Cardiac muscle cell (in vitro differentiated cells and primary cell): ENCODE measurements at places on chromosomes 5 and 9. TPM values are rescaled to one million over a fixed set of nuclear protein-coding genes. Genes with fewer than 3 reads are reported as not detected.

The SPAG8 gene
- total RNA-seq = 2.9 and 3.7 TPM in 2 replicates

The RPL7A gene
- total RNA-seq = 2,223 and 2,233 TPM in 2 replicates

The TAS2R1 gene
- total RNA-seq = not detected in 2 replicates

The INSL4 gene
- total RNA-seq = not detected in 2 replicates

The BAG1 gene
- 248 and 301 TPM in 2 replicates for total RNA-seq

The SFXN1 gene
- total RNA-seq = 98.2 and 103 TPM in 2 replicates

The PCDHGA6 gene
- total RNA-seq = 0.66 and 0.88 TPM in 2 replicates

The PCDHB3 gene
- total RNA-seq = 5.6 and 8.9 TPM in 2 replicates

The MARCHF3 gene
- 5.2 and 11.4 TPM in 2 replicates for total RNA-seq

The MARCHF11 gene
- 3.0 and 5.1 TPM in 2 replicates for total RNA-seq

- DNase-seq = peak; percentile 78
- H3K27me3 ChIP-seq = no peaks in the 10 kb centered on the region
- H3K4me1 ChIP-seq = peaks cover 3% of the 10 kb centered on the region
- peak within 1 kb of the TSS; percentile 11 for H3K27ac ChIP-seq
Measured at GRCh38 chr9:131096269-131097125, at the start of gene AIF1L. AIF1L (plus strand) TSS chr9:131096531; CDS start chr9:131096630, 99 bp downstream.

GRCh38 chr5:137026296-137026695 is 472.8 kb downstream of the SPOCK1 start:
- no peaks in the 10 kb centered on the region for H3K27me3 ChIP-seq
- no peak overlapping the region for H3K4me3 ChIP-seq

GRCh38 chr5:66974256-66974655 is 222.3 kb downstream of the CD180 start:
- DNase-seq = no peak
- H3K4me1 ChIP-seq = peaks cover 25% of the 10 kb centered on the region
- H3K27ac ChIP-seq = no peak overlapping the region
- no peaks in the 10 kb centered on the region for H3K36me3 ChIP-seq
- no peak overlapping the region for H3K4me3 ChIP-seq
- no peaks in the 10 kb centered on the region for H3K27me3 ChIP-seq

DNA sequence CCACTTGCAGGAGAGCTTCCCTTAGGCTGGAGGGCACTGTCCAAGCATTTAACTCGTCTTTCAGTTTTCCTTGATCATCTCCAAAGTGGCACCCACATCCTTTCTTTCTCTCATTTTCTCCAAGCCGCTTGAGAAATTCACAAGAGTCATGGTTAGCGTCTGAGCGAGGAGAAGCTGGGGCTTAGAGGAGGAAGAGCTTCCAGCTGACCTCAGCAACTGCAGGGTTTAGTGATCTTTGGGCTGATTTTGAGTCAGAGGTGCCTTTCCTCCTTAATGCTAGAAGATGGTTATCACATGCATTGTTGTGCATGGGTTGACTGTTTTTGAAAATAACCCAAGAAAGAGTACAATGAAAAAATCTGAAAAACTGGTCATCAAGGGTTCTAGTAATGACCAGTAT is 134.7 kb downstream of the GADD45G start:
- no peak overlapping the region for H3K27ac ChIP-seq
- no peak for DNase-seq
- H3K4me3 ChIP-seq = no peak overlapping the region
- no peaks in the 10 kb centered on the region for H3K36me3 ChIP-seq

DNA sequence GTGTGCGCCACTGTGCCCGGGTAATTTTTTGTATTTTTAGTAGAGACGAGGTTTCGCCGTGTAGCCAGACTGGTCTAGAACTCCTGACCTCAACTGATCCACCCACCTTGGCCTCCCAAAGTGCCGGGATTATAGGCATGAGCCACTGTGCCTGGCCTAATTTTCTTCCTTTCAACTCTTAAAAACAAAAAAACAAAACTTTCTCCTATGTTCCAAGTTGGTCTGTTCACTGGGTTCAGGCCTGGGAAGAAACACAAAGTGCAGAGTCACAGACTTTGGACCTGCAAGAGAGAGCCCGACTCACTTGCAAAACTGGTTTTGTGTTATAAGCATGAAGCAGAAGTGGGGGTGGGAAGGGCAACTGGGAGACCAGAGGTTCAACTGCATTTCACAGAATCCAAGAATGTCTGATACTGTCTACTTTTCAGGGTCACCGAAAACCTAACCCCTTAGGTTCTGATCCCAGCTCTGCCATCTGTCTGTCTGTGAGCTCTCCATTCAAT is 5.2 kb upstream of the HDHD3 start:
- H3K4me1 ChIP-seq = peaks cover 11% of the 10 kb centered on the region
- H3K27ac ChIP-seq = no peak overlapping the region
- DNase-seq = no peak

DNA sequence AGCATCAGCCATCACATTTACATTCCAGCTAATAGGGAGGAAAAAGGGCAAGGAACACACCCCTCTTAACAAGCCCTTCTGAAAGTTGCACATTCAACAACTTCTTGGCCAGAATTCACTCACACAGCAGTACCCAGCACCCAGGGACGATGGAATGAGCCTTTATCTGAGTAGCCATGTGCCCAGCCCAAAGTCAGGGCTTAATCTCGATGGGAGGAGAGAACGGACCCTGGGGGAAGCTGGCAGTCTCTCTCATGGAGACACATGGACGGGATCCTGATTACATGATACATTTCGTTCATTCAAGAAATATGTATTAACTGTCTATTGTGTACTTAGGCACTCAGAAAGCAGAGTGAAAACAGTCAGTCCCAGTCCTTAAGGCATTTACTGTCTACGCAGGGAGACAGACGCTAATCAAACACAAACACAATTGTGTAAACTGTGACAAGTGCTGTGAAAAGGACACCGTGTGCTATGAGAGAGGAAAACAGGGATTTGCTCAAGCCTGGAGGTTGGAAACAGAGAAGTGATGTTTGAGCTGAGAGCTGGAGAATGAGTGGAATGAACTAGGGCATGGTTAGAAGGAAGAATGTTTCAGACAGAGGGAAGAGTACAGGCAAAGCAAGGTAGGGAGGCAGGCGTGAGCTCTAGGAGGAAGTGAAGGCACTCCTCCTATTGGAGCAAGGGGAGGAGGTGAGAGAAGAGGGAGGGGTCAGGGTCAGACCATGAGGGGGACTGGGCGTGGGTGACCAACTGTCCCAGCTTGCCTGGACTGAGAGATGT is 7.4 kb downstream of the OTULINL start:
- no peaks in the 10 kb centered on the region for H3K4me1 ChIP-seq
- H3K36me3 ChIP-seq = no peaks in the 10 kb centered on the region
- no peak for DNase-seq
- H3K4me3 ChIP-seq = no peak overlapping the region

DNA sequence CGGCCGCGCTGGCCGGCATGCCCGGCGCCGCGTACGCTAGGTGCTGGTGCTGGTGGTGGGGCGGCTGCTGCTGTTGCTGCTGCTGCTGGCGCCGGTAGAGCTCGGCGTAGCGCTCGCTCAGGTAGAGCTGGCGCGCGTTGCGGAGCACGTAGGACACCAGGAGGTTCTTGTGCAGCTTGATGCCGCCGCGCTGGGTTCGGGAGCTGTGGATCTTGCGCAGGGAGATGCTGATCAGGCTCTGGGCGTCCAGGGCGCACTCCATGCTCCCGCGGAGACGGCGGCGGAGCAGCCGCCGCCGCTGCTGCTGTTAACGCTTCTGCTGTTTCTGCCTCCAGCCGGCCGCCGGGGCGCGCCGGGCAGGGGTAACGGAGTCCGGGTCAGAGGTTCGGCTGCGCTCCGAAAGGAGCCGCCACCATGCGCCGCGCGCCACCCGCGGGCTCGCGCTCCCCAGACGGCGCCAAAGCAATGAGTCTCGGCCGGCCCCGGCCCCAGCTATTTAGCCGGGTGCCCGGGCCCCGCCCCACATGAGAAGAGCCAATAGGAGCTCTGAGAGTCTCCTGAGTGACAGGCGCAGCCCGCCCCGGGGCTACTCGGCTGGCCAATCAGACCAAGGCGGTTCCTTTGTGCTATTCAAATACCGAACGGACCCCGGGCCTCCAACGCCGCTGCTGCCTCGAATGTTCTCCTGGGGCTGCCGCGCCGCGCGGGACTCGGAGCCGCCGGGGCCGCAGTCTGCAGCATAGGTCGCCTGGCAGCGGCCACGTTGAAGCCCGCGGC is at the start of gene IER5L:
TSS of gene IER5L (minus strand) at position 471 of the 777 bp plus-strand sequence. CDS start at position 262, 209 bp downstream.
- peaks cover 7% of the 10 kb centered on the region for H3K27me3 ChIP-seq
- no peaks in the 10 kb centered on the region for H3K36me3 ChIP-seq
- peak within 1 kb of the TSS; percentile 78 for H3K27ac ChIP-seq
- H3K4me3 ChIP-seq = peak within 1 kb of the TSS; percentile 99
- peak; percentile 98 for DNase-seq

DNA sequence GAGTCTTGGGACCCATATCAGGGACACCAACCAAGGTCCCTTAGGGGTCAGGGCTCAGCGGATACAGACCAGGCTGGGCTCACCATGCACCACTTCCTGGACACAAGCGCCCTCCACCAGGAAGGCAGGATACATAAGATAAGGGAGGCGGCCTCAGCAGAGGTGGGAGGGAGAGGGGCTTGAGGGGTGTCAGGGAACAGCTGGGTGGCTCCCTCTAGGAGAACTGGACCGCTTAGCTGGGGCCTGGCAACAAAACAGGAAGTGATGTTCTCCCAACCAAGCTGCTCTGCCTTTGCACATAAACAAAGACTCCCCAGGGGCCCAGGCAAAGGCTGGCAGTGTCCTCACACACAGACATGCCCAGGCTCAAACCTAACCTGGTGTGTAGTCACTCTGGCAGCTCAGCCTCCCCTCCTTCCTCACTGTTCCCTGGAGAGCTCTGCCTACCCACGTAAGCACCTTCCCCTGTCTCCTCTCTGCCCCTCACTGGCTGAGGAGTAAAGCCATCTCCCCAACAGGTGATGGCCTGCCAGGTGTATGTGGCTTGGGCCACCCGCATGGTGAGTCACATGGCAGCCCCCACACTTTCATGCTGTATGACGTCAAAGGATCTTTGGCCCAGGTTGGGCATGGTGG is 5.8 kb upstream of the BICD2 start:
- no peak for DNase-seq
- no peaks in the 10 kb centered on the region for H3K27me3 ChIP-seq
- H3K27ac ChIP-seq = no peak overlapping the region

GRCh38 chr5:16454686-16455085 is 10.9 kb downstream of the ZNF622 start:
- H3K4me1 ChIP-seq = no peaks in the 10 kb centered on the region
- peaks cover 49% of the 10 kb centered on the region for H3K36me3 ChIP-seq
- no peaks in the 10 kb centered on the region for H3K27me3 ChIP-seq

GRCh38 chr9:109923471-109923760 is 143.4 kb downstream of the PALM2AKAP2 start:
- peaks cover 37% of the 10 kb centered on the region for H3K36me3 ChIP-seq
- H3K4me1 ChIP-seq = no peaks in the 10 kb centered on the region
- no peak overlapping the region for H3K4me3 ChIP-seq
- no peak for DNase-seq

DNA sequence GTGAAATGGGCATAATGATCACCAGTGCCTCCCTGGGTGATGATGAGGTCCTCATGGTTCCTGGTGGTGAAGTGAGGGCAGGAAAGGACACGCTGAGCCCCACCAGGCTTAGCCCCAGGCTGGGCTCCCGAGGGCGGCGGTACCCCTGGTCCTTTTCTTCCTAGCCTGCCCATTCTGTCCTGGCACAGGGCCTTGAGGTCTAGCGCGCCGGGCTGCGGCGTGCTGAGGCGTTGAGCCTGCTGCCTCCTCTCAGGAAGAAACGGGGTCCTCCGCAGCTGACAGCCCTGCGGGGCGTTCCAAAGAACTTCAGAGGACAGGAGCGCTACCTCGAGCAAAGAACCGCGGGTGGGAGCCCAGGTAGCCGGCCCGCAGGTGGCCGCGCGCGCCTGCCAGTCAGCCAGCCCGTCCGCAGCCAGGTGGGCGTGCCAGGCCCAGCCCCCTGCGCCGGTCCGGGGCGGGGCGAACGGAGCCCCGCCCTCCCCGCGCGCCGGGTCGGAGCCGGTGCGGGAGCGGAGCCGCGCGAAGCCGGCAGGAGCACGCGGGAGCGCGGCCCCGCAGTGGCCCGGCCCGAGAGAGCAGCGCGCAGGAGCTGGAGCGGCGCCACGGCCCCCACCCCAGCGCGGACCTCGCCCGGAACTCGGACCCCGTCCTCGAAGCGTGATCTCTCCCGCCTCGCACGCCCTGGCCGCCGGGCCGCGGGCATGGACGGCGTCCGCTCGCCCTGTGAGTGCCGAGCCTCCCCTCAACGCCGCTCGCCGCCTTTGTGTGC is at the start of gene WNK2:
TSS of gene WNK2 (plus strand) at position 477 of the 769 bp plus-strand sequence. CDS start 791 bp downstream, outside the sequence.
- H3K4me1 ChIP-seq = peaks cover 28% of the 10 kb centered on the region
- DNase-seq = peak; percentile 16
- no peaks in the 10 kb centered on the region for H3K36me3 ChIP-seq
- H3K4me3 ChIP-seq = peak within 1 kb of the TSS; percentile 51

GRCh38 chr5:88556406-88556805 is 287.8 kb upstream of the TMEM161B start:
- no peaks in the 10 kb centered on the region for H3K36me3 ChIP-seq
- no peak overlapping the region for H3K27ac ChIP-seq
- no peaks in the 10 kb centered on the region for H3K4me1 ChIP-seq
- no peak for DNase-seq
- H3K4me3 ChIP-seq = no peak overlapping the region
- H3K27me3 ChIP-seq = no peaks in the 10 kb centered on the region

GRCh38 chr5:122202952-122203351 is 73.6 kb downstream of the ZNF474 start:
- H3K27me3 ChIP-seq = no peaks in the 10 kb centered on the region
- H3K4me1 ChIP-seq = peaks cover 22% of the 10 kb centered on the region
- no peak overlapping the region for H3K27ac ChIP-seq

DNA sequence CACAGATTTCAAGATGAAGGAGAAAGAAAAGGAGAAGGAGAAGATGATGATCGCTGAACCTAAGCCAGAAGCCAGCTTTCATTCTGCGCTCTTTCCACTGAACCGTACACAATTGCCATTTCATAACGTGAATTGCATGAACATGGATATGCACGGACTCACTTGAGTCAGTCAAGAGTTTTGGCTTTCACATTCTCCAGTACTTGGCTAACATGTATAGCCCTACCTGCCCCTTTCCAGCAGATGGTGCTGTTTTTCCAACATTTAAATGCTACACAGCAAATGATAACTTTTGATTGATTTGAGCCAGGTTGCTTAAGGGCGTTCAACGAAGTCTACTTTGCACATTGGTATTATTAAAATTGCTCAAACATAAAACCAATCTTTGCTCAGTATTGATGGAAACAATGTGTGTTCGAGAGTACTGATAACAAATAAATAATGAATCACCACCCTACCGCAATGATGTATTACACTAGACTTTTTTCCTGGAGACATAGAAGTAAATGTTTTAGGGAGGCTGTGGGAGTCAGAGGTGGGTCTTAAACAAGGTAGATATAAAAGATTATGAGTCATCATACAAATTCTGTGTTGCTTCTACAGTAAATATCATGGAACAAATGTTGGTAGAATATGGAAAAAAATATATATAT is 196.4 kb downstream of the TRPM3 start:
- H3K4me3 ChIP-seq = no peak overlapping the region
- H3K27ac ChIP-seq = no peak overlapping the region
- H3K27me3 ChIP-seq = no peaks in the 10 kb centered on the region
- no peaks in the 10 kb centered on the region for H3K36me3 ChIP-seq
- no peaks in the 10 kb centered on the region for H3K4me1 ChIP-seq
- DNase-seq = peak; percentile 93

DNA sequence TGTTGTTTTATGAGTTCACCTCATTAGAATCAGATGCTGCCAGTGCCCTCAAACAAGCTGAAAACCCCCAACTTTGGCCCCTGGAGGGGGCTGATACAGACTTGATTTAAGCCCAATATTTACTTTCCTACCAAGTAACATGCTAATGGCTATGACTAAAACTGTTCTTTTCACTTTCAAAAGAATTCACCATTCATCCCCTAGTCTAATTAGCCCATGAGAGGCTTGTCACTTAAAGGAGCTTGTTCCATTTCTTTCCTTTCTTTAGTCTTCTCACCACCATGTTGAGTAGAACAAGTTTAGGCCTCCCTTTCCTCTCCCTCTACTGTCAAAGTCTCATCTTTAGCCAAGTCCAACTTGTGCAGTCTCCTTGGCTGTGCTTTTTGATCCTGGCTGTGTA is 50.4 kb downstream of the EPB41L4B start:
- H3K4me3 ChIP-seq = no peak overlapping the region
- no peak for DNase-seq
- H3K27ac ChIP-seq = no peak overlapping the region
- peaks cover 16% of the 10 kb centered on the region for H3K4me1 ChIP-seq
